ENCODE measurements at places on chromosomes 6 and 20. TPM values are rescaled to one million over a fixed set of nuclear protein-coding genes. Genes with fewer than 3 reads are reported as not detected.

DNA sequence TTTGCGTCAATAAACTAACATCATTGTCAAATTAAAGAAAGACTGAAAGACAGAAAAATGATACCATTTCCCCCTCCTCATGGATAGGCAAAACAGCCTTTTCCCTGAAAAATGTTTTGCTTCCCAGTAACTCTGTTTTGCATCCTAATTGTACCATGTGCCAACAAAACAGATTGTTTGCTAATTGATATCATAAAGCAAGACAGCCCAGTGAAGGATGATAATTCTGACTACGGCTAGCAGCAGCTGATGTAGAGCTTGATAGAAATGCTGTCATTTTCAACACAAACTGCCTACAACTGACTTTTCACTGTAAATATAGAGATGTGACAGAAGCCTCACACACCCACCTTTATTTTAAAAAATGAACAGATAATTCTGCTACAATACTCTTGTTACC, 1061.6 kb downstream of the HACE1 start:
- ATAC-seq: no peak

- no peak for ATAC-seq
Measured at GRCh38 chr20:41889126-41889843, 271.1 kb upstream of the CHD6 start.

Gene BMP6
- not detected for total RNA-seq

GRCh38 chr20:46642265-46642968, 8.8 kb downstream of the SLC13A3 start:
- ATAC-seq: no peak
